ENCODE measurements at places on chromosomes 13 and 19. TPM values are rescaled to one million over a fixed set of nuclear protein-coding genes. Genes with fewer than 3 reads are reported as not detected.

The MYO16 gene
- total RNA-seq = not detected

GRCh38 chr13:25887962-25888655, 163.7 kb downstream of the SHISA2 start:
- DNase-seq = no peak

The SHISA7 gene
- not detected for total RNA-seq

DNA sequence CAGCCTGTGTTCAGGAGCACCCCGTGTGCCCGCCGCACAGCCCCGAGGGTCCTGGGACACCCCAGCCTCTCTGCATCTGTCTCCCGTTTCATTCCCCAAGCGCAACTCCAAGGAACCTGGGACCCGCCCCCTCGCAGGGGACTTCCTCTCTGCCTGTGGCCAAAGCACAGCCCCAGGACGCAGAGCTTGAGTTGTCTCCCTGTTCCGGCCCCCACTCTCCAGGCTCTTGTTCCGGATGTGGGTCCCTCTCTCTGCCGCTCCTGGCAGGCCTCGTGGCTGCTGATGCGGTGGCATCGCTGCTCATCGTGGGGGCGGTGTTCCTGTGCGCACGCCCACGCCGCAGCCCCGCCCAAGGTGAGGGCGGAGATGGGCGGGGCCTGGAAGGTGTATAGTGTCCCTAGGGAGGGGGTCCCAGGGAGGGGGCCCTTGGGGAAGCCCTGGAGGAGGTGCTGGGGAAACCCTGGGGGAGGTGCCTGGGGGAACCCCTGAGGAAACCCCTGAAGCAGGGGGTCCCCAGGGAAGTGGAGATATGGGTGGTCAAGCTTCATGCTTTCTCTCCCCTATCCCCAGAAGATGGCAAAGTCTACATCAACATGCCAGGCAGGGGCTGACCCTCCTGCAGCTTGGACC, 1.3 kb downstream of the HCST start:
- DNase-seq = peak; percentile 95

GRCh38 chr13:51432576-51432975, 20.3 kb downstream of the INTS6 start:
- no peak for DNase-seq

DNA sequence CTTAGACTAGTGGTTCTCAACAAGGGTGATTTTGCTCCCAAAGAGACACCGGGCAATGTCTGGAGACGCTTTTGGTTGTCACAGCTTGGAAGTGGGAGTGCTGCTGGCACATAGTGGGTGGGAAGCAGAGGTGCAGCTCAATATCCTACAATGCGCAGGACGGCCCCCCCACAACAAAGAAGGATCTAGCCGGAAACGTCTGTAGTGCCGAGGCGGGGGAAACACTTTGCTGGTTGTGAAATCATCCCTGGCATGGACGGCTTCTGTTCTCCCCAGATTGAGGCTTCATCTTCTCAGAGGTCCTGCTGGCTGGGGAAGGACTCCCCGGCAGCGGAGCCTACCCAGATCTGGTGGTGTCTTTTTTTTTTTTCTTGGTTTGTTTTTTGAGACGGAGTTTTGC, 13.4 kb upstream of the SYT5 start:
- no peak for DNase-seq

The MBD3L2 gene
- total RNA-seq = not detected

GRCh38 chr19:55681131-55682092, 6.4 kb downstream of the EPN1 start:
- DNase-seq = no peak

The KIR2DL3 gene
- 40.7 TPM for total RNA-seq

GRCh38 chr13:42405665-42406390, 133.9 kb downstream of the AKAP11 start:
- no peak for DNase-seq

DNA sequence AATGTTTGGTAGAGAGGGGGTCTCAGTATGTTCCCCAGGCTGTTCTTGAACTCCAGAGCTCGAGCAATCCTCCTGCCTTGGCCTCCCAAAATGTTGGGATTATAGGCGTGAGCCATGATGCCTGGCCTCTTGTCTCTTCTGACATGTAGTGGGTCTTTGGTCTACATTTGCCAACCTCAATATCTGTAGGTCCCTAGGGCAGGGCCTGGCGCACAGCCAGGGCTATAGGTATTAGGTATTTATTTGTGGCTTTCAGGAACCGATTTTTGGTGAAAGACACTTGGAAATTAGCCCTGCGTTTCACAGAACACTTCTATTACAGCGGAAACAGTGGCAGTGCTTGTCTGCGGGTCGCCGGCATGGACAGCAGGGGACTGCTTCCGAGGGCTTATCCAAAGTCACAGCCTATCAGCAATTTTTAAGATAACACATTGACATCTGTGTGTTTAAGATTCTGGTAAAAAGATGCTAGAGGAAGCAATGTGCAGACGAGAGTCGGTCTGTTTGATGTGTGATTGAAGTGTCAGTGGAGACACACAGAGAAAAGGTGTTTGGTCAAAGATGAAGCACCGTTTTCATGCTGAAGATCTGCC, 14.5 kb downstream of the ZNF536 start:
- no peak for DNase-seq

GRCh38 chr19:5155586-5156210, 184.9 kb downstream of the PTPRS start:
- peak; percentile 4 for DNase-seq

The KLK3 gene
- total RNA-seq = not detected

The HSPB6 gene
- not detected for total RNA-seq

The ZNF626 gene
- 16.7 TPM for total RNA-seq

DNA sequence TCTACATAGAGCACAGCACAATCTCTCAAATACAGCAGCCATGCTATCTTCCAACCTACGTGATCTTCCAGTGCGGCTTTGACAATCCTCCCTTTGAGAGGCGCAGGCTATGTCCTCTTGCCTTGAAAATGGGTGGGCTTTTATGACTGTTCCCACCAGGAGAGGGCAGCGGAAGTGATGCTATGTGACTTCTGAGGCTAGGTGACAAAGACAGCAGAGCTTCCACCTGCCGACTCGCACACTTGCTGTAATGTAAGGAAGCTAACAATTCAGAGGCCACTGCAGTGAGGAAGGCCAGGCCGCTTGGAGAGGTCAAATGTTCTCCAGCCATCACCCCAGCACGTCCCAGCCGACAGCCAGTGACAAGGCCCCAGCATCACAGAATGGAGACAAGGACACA, 65.8 kb downstream of the MRPL57 start:
- no peak for DNase-seq

DNA sequence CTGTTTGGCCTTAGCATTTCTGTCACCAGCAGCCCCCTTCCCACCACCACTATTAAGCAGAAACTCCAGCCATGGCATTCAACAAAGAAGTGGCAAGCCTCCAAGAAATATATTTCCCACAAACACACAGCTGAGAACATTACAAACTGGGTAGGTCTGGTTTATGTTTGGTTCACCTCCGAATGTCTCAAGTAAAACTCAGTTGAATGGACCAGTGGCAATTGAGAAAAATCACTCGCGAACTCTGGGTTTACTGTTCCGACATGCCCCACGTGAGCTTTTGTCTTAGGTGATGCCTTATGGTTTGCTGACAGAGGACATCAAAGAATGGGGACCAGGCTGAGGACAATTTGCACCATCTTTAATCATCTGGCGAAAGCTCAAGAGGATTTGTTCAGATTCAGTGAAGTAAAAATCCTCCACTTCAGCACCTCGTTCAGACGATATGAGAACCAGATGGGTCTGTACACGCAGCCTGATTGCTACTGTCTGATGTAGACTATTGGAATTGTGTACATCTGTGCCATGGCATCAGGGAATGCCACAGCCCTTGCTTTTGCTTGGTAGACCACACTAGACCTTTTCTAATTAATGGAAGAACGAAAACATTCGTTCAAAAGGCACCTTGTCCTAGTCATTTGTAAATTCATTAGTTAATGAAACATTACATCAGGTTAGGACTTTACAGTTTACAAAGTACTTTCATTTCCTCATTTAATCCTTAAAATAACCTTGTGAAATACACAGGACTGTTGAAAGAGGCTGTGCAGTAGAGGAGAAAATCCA, 59.4 kb downstream of the SLC10A2 start:
- DNase-seq = no peak

DNA sequence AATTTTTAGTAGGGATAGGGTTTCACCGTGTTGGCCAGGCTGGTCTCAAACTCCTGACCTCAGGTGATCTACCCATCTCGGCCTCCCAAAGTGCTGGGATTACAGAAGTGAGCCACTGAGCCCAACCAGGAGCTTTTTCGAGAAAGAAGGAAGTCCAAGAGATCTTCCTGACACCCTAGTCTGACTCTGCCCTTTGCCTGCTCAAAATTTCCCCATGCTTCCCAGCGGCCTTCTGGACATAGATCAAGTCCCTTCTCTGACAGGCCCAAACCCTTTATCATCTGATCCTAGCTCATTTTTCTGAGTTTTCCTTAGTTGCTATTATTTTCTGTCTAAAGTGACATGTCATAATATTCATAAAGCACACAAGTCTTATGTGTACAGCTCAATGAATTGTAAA, 1.5 kb upstream of the BAX start:
- DNase-seq = no peak

The WASF3 gene
- 0.61 TPM for total RNA-seq

GRCh38 chr19:8461376-8461775, 16.6 kb downstream of the HNRNPM start:
- no peak for DNase-seq

DNA sequence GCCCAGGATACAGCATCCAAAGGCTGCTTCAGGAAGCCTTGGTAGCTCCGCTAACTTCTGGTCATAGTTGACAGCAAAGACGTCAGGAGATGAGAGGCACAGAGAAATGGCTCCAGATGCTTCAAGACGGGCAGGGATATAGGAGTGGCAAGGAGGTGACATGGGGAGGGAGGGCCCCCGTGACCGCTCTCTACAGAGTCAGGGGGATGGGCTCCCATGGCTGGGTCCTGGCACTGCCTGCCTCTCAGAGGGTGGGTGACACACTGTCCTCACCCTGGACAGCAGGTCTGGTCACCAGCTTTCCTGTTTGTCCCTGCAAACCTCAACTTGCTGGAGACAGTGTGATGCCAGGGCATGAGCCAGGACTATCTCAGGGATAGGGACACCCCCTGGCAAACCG, 10.3 kb upstream of the ZNF14 start:
- DNase-seq = no peak

DNA sequence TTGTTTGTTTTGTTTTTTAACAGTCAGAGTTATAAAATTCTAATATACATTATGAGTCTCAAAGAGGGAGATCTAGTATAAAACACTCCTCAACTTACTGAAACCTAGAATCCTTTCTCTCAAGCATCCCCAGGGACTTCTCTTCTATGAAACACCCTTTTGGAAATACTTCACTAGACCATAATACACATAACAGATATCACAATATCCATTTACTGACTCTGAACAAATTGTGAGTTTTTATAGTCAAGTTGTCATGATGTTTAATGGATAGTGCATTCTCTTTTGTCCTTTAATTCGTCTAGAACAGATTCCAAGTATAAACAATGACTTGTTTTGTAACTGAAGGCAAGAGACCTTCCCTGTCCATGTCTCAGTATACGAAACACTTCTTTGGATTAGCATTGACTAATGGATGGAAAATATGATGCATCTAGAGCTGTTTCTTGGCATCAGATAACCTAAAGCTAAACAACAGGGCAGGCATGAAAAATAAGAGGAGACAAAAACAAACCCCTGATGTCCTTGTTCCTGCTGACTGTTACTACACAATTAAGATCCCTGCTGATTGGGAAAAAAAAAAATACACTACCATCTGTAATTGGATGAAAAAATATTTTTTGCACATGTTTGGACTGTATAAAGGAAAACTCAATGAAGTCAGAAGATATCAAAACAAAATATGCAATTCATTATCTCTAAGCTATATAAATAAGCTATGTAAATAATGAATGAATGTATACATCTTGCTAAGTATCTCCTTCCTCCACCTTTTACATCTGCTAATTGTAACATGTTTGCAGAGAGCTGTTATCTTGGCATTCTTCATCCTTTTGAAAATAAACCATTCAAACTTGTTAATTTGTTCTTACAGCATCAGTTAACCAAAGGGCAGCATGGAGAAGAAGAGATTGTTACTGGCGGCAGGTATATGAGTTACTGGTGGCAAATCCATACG, 214.2 kb downstream of the LACC1 start:
- no peak for DNase-seq

- no peak for DNase-seq
Observed at GRCh38 chr13:110989331-110989730, 74.5 kb upstream of the ANKRD10 start.

The LRRC63 gene
- total RNA-seq = 0.40 TPM

DNA sequence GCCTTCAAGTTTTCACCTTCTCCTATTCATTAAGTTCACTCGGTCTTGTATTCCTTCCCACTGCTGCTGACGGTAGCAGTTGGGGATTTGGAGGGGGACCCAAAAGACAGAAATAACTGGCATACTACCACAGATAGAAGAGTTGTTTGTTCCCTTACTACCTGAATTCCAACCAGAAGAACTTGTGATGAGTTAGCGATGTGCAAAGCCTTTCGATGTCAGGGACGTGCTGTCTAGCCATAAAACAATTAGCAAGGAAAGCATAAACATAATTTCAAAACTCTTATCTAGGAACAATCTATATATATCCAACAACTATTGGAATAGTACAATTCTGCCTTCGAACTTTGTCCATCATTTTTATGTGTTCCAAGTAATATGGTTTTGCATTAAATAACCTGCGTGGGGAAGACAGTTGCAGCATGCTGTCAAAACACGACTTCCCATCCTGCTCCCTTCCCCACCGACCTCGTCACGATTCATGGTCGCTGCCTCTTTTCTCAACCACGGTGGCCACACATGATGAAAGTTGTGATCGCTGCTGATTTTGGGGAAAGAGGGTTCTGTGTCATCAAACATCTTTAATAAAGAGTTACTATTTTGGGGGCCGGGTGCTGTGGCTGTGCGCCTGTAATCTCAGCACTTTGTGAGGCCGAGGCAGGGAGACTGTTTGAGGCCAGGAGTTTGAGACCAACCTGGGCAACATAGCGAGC, 3.8 kb upstream of the SLC7A9 start:
- DNase-seq = no peak
